ENCODE measurements at places on chromosomes 5 and 9.

DNA sequence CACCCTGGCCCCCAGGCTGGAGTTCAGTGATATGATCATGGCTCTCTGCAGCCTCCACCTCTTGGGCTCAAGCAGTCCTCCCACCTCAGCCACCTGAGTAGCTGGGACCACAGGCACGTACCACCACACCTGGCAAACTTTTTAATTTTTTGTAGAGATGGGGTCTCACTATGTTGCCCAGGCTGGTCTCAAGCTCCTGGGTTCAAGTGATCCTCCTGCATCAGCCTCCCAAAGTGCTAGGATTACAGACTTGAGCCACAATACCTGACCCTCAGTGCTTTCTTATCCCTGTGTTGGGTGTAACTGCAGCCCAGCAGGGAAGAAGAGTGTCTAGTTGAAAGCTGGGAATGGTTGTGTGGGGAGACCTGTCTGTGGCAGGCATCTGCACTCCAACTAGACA, 10.9 kb downstream of the PTPA start:
- no peak for DNase-seq

GRCh38 chr5:16906255-16906654, 29.8 kb downstream of the MYO10 start:
- no peak for DNase-seq

DNA sequence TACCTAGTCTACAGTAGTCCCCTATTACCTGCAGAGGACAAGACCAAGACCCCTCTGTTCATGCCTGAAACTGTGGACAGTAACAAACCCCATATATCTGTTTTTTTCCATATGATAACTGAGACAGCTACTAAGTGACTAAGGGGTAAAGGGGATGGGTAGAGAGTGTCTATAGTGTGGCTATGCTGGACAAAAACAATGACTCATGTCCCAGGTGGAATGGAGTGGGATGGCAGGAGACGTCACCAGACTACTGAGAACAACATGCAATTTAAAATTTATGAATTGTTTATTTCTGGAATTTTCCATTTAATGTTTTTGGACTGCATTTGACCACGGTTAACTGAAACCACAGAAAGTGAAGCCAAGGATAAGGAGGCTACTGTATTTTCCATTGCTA, 171.8 kb downstream of the AGTPBP1 start:
- DNase-seq: peak; percentile 32

GRCh38 chr5:156329171-156329611, 2.2 kb downstream of the SGCD start:
- DNase-seq: peak; percentile 18
